NCI-H524 treated with DMSO at 0.1 percent for 48 hours (cell line): ENCODE measurements at places on chromosomes 4 and X.
A peak's percentile ranks its signal among the peaks of the same experiment; 100 is the strongest.

GRCh38 chrX:112011376-112011775 lies 71.2 kb downstream of the TRPC5 start:
- DNase-seq, result no peak

DNA sequence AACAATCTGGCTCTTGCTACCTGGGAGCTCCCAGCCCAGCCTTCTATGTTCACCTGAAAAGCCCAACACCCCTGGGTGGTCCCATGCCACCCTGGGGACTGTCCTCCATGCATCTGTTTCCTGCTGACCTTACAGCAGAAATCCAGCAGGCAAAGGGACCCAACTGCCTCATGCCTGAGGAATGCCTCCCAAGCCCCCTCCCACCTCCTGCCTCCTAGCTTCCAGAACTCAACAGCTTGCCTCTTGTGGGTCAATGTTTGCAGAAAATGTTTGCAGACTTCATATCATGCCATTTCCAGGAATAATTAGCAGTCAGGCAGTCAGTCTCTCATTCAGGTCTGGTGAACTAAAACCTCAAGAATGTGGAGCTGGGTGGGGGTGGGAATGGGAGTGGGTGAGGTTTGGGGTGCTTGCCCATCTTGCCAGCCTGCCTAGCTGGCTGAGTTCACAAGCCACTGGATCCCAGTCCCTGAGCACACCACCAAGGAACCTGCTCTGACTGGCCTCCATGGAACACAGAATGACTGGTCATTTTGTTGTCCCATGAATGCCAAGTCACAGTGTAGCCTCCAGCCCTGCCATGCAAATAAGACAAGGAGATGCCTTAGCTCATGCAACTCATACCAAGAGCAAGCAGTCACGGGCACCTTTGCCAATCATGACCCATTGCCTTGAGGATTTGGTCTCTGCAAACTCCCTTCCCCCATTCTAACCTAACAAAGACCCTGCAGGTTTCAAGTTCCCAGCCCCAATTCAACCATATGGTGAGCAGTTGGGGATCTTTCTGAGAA lies 12.1 kb upstream of the PLAC1 start:
- DNase-seq, result peak; percentile 66

DNA sequence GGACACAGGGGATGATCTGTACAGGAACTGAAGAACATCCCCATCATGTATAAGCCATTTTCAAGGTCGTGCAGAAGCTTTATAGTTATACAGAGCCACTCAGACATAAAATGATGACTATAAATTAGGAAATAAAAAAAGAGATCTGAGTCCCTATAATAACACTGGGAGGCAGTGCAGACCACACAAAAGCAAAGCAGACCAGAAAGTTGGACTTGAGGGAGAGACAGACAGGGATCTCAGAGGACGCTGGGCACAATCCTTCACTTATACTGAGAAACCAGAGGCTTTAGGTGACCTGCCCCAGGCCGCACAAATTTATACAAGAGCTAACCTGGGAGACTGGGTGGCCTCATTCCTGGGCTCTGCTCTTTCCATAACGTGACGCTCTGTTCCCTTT lies 70.5 kb downstream of the HADH start:
- DNase-seq, result no peak

- DNase-seq, result no peak
These were observed 15.3 kb upstream of the TMPRSS11D start for GRCh38 chr4:67899096-67899495.

DNA sequence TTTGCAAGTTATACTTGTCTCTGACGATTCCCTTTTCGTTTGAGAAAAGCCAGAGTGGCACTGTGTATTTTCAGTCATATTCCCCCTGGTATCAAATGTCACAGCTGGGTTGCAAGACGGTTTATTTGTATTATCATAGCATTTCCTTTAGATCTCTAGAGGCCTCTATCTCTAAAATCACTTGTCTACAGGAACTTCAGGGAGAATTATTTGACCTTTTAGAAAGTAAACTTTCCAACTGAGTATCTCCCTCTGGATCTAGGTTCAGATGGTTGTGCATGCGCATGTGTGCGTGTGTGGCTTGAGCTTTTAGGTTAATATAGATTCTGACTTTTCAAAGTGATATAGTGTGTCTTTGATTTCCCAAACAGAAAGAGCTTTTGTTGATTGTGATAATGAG lies 15.1 kb upstream of the TAB3 start:
- DNase-seq, result no peak

GRCh38 chrX:5829060-5829459 lies 399.6 kb downstream of the NLGN4X start:
- no peak for DNase-seq

GRCh38 chrX:43666311-43666912 lies 10.3 kb downstream of the MAOA start:
- DNase-seq, result no peak

GRCh38 chrX:151505796-151506195 lies 57.7 kb upstream of the PASD1 start:
- no peak for DNase-seq

DNA sequence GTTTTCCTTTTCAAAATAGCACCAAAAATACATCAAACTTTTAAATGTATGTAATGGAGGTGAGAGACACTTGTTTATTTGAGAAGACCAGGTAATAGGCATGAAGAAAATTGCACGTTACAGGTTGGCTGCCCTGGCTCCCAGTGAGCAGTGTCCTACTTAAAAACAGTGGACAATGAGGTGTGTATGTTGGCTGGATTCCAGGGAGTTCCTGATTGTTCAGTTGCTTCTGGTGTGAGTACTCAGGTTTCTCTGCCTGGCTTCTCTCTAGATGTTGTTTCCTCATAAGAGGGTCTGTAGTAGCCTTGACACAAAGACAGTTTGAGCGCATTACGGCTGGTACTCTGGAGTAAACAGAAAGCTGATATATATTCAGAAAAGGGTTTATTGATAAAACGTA lies 29.4 kb downstream of the SNX25 start:
- DNase-seq, result no peak

DNA sequence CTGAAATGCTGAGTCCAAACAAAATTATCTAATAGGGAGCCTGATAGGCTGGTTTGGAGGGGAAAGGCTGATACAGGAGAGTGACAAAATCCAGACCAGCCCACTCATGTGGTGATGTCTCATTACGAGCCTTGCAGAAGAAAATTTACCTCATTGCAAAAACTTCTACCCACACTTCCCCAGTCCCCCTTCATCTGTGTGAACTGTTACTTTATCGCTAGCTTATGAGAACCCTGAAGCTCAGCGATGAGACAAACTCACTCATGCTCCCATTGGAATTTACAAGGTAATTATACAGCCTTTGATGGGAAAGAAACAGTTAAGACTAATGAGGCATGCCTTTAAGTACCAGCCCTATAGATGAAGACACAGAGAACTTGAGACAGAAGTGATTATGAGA lies 76.1 kb downstream of the ARHGAP6 start:
- DNase-seq, result no peak
